ENCODE measurements at places on chromosomes 5 and 9. TPM values are rescaled to one million over a fixed set of nuclear protein-coding genes. Genes with fewer than 3 reads are reported as not detected.

STOM gene
- total RNA-seq, result 76.7 TPM

HTR1A gene
- not detected for total RNA-seq

NTNG2 gene
- under 0.01 TPM for total RNA-seq

STING1 gene
- 14.6 TPM for total RNA-seq

JAKMIP2 gene
- total RNA-seq, result 0.52 TPM

FOXI1 gene
- total RNA-seq, result not detected

GARNL3 gene
- 21.9 TPM for total RNA-seq

MCTP1 gene
- 20.4 TPM for total RNA-seq

HSPB3 gene
- 151 TPM for total RNA-seq

LRRC70 gene
- 5.7 TPM for total RNA-seq

LOX gene
- total RNA-seq, result 50.1 TPM

SPINK4 gene
- not detected for total RNA-seq

FRMD3 gene
- total RNA-seq, result 27.7 TPM

FAM151B gene
- total RNA-seq, result 7.8 TPM
